Fibroblast of the aortic adventitia (primary cell): ENCODE measurements at places on chromosomes 5 and 9.

- DNase-seq: peak; percentile 64
These were observed 41.1 kb downstream of the RAPGEF6 start for GRCh38 chr5:131593921-131594320.

- DNase-seq: no peak
These were observed 40.8 kb downstream of the CTSL start for GRCh38 chr9:87766697-87767096.

GRCh38 chr5:84614906-84615305 is 230.2 kb upstream of the EDIL3 start:
- DNase-seq: no peak

- peak; percentile 49 for DNase-seq
These were observed 107.5 kb downstream of the EBF1 start for GRCh38 chr5:158992037-158992740.

DNA sequence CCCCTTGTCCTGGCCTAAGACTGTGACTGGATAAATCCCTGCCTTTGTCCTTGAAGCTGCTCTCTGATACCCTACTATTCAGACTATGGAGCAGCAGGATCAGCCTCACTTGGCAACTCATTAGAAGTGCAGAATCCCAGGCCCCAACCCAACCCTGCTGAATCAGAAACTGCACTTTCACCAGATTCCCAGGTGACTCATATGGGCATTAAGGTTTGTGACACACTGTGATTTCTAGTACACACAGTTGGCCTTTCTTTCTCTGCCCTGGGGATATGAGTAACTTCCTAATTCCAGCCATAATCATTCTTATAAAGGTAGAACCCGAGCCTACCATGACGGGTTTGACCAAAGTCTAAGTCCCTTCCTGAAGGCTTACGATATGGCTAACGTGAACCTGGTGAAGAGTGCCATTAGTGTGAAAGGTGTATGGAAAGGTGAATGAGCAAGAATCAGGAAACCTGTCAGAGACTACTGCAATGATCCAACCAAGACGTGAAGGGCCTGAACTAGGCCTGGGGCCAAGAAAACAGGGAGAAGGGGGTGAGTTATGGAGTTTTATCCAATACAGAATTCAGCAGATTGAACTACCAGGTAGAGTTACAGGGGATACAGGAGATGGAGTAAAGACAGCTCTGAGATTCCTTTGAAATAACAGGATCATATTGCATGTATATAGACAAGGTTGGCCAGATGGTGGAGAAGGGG is 533.0 kb downstream of the BNC2 start:
- peak; percentile 92 for DNase-seq

- peak; percentile 29 for DNase-seq
These were observed 9.4 kb upstream of the REEP5 start for GRCh38 chr5:112931473-112931872.

- DNase-seq: no peak
These were observed 3.3 kb upstream of the PLGRKT start for GRCh38 chr9:5441043-5441442.

DNA sequence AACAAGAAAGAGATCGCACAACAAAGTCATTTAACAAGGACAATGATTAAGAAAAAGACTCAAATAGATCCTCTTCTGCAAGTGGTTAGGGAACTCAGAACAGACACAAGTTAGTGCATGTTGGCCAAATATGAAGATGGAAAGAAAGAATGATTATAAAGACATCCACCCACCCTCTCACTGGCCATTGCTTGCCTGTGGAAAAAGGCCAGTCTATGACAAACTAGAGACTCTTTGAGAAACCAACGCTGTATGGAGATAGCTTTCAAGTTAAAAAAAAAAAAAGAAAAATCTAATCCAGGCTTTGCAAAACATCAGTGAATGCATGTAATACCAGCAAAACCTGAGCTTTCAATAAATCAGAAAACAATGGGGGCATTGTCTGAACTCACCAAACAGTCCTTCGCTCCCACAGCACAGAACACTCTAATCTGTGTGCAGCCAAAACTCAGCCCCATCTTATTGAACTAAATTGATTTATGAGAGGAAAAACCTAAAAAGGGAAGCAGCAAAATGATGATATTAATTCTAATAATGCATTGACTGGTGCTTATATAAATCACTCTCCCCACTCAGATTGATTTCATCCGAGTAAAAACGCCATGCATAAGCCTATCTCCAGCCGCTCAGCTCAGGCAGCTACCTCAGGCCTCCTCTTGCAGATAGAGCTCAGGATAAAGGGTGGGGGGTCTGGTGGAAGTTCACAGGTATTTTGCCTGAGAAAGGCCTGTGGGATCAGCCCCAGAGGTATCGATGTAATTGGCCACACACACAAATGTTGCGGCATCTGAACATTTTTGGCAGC is 547.1 kb downstream of the CCDC171 start:
- DNase-seq: no peak

DNA sequence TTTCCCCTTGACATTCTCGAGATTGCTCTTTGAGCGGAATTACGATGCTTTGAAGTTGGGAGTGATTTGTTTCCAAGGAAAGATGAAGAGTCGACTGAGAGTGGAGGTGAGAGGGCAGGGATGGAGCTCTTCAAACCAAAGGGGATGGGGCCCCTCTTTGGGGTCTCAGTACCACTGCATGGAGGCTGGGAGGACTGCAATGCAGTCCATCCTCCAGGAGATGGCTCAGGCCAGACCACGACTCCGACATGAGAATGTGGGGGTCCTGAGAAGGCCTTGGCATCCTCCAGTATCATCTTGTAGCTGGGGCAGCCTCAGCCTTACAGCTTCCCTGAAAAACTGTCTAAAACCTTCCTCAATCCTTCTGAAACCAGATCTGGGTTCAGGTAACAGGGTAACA is 51.1 kb upstream of the CDKN2AIPNL start:
- no peak for DNase-seq

GRCh38 chr5:88691945-88692868 is 190.8 kb downstream of the MEF2C start:
- DNase-seq: no peak

DNA sequence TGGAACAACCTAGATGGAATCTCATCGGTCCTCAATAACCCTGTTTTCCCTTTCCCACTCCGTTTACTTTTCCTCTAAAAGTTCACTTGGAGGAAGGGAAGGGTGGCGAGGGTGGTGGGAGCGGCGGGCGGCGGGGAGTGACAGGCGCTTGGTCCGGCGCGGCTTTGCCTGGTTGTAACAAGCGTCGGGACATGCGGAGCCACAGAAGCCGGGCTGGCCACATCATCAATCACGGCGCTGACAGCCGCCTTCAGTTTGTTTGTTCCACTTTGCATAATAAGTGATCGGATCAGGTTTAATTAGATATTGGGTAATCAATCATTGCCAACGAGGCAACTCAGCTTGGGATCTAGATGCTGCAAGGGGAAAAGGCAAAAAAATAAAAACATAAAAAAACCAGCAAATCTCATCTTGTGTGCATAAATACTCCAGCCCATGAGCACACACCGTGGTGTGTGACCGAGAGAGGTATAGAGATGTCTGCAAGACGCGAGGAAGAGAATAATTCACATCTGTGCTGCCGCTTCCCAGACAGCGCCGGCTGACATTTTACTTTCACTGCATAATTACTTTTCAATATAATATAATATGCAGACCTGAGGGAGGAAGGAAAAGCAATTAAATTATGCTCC is 396.2 kb upstream of the IRX4 start:
- DNase-seq: no peak

- DNase-seq: peak; percentile 32
These were observed 2.9 kb downstream of the NR2F1 start for GRCh38 chr5:93585767-93586385.

- DNase-seq: no peak
These were observed 188.3 kb downstream of the OLFM1 start for GRCh38 chr9:135275571-135276289.

DNA sequence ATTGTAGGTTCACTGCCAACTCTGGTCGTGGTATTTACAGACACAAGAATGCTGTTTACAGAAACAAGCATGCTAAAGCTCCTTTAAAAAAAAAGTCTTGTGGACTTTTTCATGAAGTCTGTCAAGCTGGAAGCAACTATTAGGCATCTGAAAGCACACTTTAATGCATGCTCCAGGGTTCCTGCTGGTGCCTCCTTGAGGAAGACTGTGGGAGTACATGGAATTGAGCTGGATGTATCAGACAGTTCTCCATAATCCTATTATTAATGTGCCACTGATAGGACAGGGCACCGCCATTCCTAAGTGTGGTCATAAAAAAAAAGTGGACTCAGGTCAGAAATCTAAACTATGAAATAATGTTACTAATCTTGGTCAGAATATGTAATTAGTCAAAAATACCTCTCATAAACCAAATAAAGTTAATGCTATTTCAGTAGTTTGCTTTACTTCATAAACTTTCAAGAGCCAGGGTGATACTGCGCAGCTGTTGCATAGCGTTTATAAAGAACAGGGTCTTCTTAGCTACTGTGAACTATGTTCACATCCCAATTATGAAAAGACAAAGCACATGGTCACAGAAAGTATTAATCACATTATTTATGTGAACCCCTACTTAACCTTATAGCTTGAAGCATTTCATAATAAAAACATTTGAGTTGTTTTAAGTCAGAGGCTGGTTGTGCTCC is 390.8 kb upstream of the PTGER4 start:
- no peak for DNase-seq

- no peak for DNase-seq
These were observed 307.4 kb downstream of the MAN2A1 start for GRCh38 chr5:109997161-109997560.

DNA sequence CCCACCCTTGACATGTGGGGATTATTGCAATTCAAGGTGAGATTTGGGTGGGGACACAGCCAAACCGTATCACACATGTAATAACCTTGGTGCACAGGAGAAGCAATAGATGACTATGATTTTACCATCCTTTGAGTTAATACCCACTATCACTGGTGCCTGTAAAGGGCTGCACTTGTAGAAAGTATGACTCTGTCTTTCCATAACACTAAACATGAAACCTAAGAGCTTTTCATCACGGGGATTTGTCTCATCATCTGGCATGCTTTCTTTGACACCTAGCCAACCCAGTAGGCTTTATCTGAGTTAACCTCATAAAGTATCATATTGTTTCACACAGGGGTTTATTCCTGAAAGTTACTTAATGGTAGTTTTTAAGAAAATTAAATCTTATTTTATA is 188.9 kb upstream of the TNC start:
- DNase-seq: no peak

- DNase-seq: no peak
These were observed 1329.4 kb downstream of the PTPRD start for GRCh38 chr9:9283159-9283986.

GRCh38 chr9:120875954-120876841 is 790 bp downstream of the PHF19 start:
- DNase-seq: peak; percentile 80

GRCh38 chr9:135239769-135240141 is 152.3 kb downstream of the OLFM1 start:
- DNase-seq: no peak

- DNase-seq: no peak
These were observed 21.4 kb downstream of the DIAPH1 start for GRCh38 chr5:141597394-141597793.

GRCh38 chr9:27864644-27865438 is 291.6 kb upstream of the C9orf72 start:
- no peak for DNase-seq

DNA sequence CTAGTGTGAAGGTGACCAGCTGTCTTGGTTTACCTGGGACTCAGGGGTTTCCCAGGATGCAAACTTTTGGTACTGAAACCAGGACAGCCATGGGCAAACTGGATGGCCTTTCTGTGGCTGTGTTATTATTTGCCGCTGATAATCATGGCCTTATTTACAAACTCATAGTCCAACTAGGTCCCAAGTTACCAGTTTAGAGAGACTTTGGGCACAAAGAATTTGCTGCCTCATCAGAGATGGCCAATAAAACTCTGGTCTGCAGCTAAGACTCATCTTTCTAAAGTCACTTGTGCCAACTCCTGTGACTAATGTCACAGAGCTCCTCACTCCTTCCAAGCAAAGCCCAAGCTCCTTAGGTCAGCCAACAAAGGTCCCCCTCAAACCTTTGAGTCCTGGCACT is 47.5 kb upstream of the PLPP6 start:
- no peak for DNase-seq

DNA sequence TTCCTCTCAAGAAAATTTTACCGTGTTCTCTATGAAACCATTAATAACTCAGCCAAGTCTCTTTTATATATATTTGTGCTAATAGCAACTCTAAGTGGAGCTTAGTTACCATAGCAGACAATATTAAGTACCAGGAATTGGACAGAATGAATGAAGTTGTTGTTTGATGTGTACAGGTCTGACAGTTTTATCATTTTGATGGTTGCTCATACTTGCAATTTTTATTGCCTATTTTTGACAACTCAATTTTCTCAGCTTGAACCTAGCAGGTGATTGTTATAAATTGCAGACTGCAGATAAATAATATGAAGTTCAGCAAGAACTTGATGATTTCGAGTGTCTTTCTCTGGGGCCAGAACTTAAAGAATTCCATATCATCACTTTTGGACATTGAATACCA is 163.2 kb downstream of the PLPPR1 start:
- no peak for DNase-seq

DNA sequence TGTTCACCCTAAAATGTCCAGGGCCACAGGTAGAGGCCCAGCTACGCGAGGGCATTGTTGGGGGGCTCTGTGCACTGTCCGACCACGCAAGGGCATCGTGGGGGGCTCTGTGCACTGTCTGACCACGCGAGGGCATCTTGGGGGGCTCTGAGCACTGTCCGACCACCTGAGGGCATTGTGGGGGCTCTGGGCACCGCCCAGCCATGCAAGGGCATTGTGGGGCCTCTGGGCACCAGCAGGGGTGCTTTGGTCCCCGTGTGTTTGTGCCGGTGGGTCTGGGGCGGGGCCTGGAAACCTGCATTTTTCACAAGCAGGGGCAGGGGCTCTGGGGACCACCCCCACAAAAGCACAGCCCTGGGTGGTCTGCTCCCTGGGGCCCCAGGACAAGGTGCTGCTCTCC is 41.5 kb upstream of the RXRA start:
- DNase-seq: no peak

- peak; percentile 59 for DNase-seq
These were observed 199.6 kb downstream of the SYK start for GRCh38 chr9:91001146-91001611.

- DNase-seq: no peak
These were observed 19.9 kb upstream of the WNK2 start for GRCh38 chr9:93164085-93164484.

GRCh38 chr9:22117511-22118384 is 108.6 kb upstream of the CDKN2B start:
- peak; percentile 82 for DNase-seq

DNA sequence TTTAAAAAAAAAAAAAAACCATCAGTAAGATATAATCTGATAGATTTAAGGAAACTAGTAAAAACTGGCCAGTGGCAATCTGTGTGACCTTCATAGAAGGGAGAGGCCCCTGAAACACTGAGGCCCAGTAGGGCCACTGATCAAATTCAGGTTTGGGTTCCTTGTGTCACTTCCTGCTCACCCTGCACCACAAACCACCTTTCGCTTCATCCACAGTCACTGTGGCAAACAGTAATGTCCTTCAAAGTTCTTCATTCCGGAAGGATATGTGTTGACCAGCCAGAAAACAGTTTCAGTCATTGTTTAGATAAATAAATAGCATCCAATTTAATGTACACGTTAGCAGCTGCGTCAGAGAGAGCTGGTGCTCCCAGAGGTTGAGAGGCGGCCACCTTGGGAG is 222.1 kb downstream of the CFAP90 start:
- DNase-seq: no peak

- no peak for DNase-seq
These were observed 194.6 kb upstream of the KIF2A start for GRCh38 chr5:62111428-62111827.
